ENCODE measurements at places on chromosomes 4 and X. TPM values are rescaled to one million over a fixed set of nuclear protein-coding genes. Genes with fewer than 3 reads are reported as not detected.

- peaks cover under 1% of the 10 kb centered on the region for H3K4me1 ChIP-seq
- no peak for DNase-seq
- H3K4me3 ChIP-seq: no peak overlapping the region
- no peaks in the 10 kb centered on the region for H3K36me3 ChIP-seq
Measured at GRCh38 chr4:7518871-7519637, 84.3 kb upstream of the PSAPL1 start.

Gene NOCT
- 25.3 TPM for total RNA-seq

DNA sequence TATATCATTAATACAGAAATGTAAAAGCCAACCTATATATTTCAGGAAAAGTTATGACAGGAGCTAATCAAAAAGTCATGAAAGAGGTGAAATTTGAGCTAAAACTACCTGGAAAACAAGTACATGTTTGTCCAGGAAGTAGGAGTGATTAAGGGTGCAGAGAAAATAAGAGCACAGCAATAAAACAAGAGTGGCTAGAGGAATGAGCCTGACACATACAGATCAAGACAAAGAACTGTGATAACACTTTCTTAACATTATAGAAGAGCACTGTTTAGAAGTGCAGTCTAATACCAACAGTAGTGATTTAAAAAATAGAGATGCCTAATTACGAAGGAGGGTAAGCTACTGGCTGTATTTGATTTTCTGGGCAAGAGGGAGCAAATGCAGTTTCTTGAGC, 125.1 kb downstream of the WDFY3 start:
- no peaks in the 10 kb centered on the region for H3K36me3 ChIP-seq
- no peaks in the 10 kb centered on the region for H3K4me1 ChIP-seq
- no peak overlapping the region for H3K4me3 ChIP-seq
- H3K27me3 ChIP-seq: no peaks in the 10 kb centered on the region
- DNase-seq: no peak
- no peak overlapping the region for H3K27ac ChIP-seq

GRCh38 chr4:174217273-174218126, 66.0 kb downstream of the FBXO8 start:
- peaks cover 7% of the 10 kb centered on the region for H3K36me3 ChIP-seq
- DNase-seq: peak; percentile 71
- H3K4me3 ChIP-seq: peak overlapping the region; percentile 28
- peaks cover 33% of the 10 kb centered on the region for H3K4me1 ChIP-seq

Gene SYNPO2
- total RNA-seq: 0.14 TPM

DNA sequence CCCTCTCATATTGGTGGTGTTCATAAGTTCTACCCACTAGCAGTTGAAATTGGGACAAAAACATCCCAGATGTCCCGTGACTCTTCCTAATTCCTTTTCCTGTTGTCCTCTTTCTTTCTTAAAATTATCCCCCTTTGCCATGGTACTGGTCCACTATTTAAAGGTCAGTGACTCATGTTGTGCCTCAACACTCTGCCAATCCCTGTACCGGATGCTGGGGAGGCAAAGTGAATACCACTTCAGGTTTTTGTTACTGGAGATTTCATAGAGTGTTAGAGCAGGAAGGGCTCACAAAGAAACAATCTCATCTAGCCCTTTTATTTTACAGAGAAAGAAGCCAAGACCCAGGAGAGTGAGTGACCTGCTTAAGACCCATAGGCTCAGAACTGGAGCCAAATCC, 24.6 kb downstream of the SEPTIN11 start:
- H3K4me3 ChIP-seq: no peak overlapping the region
- H3K27ac ChIP-seq: no peak overlapping the region

DNA sequence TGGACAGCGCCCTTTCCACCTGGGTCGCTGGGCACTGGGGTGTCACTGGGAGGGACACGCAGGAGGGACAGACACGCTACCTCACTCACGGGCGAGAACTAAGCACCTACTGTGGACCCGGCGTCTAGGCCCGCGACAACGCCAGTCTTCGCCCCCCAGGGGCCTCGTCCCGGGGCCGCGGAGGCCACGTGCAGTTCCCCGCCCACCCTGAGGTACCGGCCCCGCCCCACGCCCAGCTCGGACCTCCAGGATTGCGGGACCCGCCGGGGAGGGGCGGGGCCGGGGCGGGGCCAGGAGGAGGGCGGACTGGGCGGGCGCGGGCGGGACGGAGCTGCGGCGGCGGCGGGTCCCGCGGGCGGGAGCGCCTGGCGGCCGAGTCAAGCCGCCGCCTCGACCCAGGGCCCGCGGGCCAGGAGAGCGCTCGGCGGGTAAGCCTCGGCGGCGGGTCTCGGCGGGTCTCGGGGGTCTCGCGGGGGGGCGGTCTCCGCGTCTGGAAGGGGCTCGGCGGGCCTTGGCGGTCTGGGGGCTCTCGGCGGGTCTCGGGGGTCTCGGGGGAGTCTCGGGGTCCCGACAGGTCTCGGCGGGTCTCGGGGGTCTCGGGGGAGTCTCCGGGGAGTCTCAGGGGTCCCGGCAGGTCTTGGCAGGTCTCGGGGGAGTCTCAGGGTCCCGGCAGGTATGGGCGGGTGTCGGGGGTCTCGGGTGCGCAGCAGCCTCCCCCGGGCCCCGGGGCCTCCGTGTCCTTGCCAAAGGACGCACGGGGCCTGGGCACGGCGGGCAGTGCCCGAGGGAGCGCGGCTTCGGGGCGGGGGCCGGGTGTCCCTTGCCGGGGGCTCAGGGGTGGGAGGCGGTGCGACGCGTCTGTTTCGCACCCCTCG, at the start of gene SH3BP2:
Gene SH3BP2 (plus strand): TSS at position 375 of the 875 bp plus-strand sequence. CDS start 27,533 bp downstream, outside the sequence.
- H3K27me3 ChIP-seq: no peaks in the 10 kb centered on the region
- H3K4me1 ChIP-seq: peaks cover 41% of the 10 kb centered on the region
- H3K4me3 ChIP-seq: peak within 1 kb of the TSS; percentile 90
- peaks cover 6% of the 10 kb centered on the region for H3K36me3 ChIP-seq

DNA sequence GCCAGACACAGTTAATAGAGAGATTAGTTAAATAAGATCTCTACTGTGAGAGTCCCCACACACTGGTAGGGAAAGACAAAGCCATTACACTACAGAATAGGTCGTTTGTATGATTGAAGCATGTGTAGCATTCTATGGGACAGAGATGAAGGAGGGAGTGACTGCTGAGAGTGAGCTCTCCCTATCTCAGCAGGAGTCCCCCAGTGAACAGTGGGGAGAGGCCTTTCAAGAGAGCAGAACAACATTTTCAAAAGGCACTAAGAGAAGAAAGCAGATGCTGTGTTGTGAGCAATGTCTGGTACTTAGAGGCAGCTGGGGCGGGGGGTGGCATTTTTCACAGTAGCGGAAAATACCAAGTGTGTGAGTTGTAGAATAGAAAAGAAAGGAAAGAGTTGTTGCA, 413.6 kb downstream of the AFF2 start:
- DNase-seq: no peak
- H3K27me3 ChIP-seq: no peaks in the 10 kb centered on the region
- no peak overlapping the region for H3K4me3 ChIP-seq
- H3K36me3 ChIP-seq: no peaks in the 10 kb centered on the region
- H3K4me1 ChIP-seq: no peaks in the 10 kb centered on the region
- no peak overlapping the region for H3K27ac ChIP-seq

DNA sequence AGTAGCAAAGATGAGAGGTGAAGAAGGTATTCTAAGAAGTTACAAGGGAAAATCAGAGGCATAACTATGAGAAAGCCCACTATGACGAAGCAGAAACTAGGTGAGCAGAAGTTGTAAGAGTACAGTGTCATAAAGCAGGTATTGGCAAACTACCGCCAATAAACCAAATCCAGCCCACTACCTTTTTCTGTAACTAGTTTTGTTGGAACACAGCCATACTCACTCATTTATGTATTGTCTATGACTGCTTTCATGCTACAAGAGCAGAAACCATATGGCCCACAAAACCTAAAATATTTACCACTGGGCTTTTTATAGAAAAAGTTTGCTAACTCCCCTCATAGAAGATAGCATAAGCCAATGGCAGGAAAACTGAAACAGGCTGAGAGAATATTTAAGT, 31.8 kb upstream of the ZCCHC13 start:
- H3K4me3 ChIP-seq: no peak overlapping the region
- H3K27me3 ChIP-seq: no peaks in the 10 kb centered on the region
- H3K27ac ChIP-seq: no peak overlapping the region
- H3K36me3 ChIP-seq: peaks cover 47% of the 10 kb centered on the region
- DNase-seq: no peak
- peaks cover 2% of the 10 kb centered on the region for H3K4me1 ChIP-seq
